ENCODE measurements at places on chromosomes 6 and 20. TPM values are rescaled to one million over a fixed set of nuclear protein-coding genes. Genes with fewer than 3 reads are reported as not detected.

DNA sequence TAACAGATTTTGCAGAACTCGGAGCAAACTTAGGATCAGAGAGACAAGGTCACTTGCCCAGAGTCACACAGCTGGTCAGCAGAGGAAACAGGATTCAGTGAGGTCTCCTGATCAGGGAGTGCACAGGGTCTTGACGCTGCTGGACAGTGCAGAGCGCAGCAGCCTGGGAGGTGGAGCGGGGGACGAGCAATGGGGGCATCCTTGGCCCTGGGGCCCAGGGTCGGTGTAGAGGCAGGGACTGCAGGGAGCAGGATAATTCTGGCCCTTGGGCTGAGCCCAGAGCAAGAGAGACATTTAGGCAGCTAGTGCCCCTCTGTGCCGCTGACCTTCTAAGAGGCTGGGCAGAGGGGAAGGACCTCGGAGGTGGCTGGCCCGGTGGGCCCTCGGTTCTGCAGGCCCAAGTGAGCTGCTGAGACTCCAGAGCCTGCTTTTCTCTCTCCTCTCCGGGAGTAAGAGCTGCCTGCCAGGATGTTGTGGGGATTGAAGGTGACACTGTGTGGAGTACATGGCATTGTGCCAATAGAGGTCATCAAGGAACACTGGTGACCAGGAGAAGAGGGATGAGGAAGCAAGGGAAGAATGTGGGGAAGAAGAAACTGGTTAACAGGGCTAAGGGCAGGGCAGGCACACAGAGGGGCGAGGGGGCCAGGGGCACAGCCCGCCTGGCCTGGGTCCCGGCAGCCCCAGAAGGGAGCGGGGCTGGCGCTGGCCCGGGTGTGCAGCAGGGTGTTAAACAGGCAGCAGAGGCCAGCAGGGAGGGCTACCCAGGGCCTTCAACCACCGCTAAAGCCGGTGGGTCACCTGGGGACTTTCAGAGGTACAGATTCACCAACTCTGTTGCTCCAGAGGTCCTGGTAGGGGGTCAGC lies 122.0 kb downstream of the AGPAT4 start:
- DNase-seq, result no peak

GRCh38 chr6:35914536-35914935 lies 6.4 kb downstream of the SRPK1 start:
- no peak for DNase-seq

Gene NCOA5
- 10.8 TPM for total RNA-seq

Gene DHX16
- total RNA-seq, result 17.9 TPM

GRCh38 chr6:148780918-148781436 lies 34.1 kb downstream of the UST start:
- DNase-seq, result no peak

- DNase-seq, result no peak
Observed at GRCh38 chr6:89862698-89863097, 31.6 kb upstream of the GJA10 start.

Gene MAD2L1BP
- total RNA-seq, result 14.1 TPM

Gene TINAG
- 0.20 TPM for total RNA-seq

Gene CCN2
- 83.1 TPM for total RNA-seq

Gene PAX1
- total RNA-seq, result 1.2 TPM

Measured in skin of body (tissue), 3 donors.